Muscle of leg (tissue), 16 donors: ENCODE measurements at places on chromosomes 4 and X.
A peak's percentile ranks its signal among the peaks of the same experiment; 100 is the strongest.

GRCh38 chrX:133214301-133214700 is 3.9 kb downstream of the TFDP3 start:
- peak; percentile 22 for DNase-seq

- DNase-seq, result no peak
These were observed 23.2 kb upstream of the ASMTL start for GRCh38 chrX:1475881-1476280.

- no peak for DNase-seq
These were observed 78.6 kb upstream of the AMELX start for GRCh38 chrX:11214346-11215190.

DNA sequence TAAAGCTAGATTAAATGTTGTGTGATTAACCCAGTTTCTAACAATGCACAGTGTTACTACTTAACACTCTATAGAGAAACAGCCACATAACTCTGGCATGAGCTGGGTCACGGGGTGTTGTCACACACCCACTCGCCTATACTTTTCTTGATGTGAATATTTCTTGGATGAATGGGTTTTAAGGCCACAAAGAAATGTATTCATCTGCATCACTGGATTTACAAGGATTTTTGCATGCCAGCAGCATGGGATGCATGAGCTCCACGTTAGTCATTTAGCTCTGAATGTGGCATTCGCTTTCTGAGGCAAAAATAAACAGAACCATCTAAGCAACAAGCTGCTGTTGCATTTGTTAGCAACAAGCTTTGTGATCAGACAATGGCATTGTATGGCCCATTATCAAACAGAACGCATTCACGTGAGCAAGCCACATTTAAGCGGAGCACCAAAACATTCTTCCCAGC is 89.7 kb downstream of the LRP2BP start:
- peak; percentile 18 for DNase-seq

- no peak for DNase-seq
These were observed 299.9 kb downstream of the UNC5C start for GRCh38 chr4:95248720-95249425.

- DNase-seq, result no peak
These were observed 74.3 kb upstream of the ANXA3 start for GRCh38 chr4:78477276-78477675.

GRCh38 chr4:7526929-7527535 is 92.3 kb upstream of the PSAPL1 start:
- no peak for DNase-seq

DNA sequence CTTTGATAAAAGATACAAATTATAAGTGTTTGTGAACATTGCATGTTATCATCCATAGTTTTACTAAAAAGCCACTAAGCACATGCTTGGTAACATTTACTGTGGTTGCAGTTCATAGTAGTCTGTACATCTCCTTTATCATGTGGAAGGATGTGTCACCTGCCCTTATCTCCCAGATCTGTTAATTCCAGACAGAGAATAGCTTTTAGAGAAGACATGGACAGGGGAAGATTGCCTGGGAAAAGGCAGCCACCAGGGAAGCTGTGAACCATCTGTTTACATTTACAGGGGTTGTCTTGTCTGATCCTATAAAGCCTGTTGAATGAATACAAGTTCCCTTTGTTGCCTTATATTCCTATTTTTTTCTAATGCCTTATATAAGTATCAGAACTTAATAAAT is 396.0 kb downstream of the FAT4 start:
- no peak for DNase-seq

GRCh38 chrX:65994519-65995506 is 45.1 kb downstream of the VSIG4 start:
- DNase-seq, result peak; percentile 40

DNA sequence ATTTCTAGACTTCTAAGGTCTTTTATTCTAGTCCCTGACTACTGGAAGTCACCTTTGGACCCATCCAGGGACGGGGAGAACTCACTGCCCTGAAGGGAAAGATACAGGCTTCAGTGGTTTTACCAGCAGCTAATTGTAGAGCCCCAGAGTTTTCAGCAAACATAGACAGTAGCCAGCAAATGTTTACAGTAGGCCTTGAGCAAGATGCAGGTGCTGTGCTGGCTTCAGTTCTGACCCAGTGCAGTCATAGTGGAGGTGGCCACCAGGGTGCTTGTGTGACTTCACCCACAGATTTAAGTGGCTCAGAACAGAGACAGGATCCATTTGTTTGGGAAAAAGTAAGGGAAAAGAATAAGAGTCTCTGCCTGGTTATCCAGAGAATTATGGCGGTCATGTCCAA is 384.4 kb upstream of the AR start:
- no peak for DNase-seq

DNA sequence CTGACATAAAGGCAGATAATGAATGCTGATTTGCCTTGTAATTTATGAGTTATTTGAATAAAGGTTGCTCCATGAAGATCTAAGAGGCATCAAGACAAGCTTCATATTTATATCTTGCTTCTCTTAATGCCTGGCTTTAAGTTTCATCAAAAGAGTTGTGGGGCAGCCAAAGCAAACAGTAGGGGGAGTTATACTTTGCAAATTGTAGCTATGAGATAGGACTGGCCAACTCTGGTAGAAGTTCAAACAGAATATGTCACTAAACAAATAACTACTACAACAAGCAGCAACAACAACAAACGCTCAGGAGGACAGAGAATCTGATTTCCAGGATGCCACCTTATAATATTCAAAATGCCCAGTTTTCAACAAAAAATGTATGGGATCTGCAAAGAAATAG is 69.1 kb upstream of the PLAC1 start:
- no peak for DNase-seq

DNA sequence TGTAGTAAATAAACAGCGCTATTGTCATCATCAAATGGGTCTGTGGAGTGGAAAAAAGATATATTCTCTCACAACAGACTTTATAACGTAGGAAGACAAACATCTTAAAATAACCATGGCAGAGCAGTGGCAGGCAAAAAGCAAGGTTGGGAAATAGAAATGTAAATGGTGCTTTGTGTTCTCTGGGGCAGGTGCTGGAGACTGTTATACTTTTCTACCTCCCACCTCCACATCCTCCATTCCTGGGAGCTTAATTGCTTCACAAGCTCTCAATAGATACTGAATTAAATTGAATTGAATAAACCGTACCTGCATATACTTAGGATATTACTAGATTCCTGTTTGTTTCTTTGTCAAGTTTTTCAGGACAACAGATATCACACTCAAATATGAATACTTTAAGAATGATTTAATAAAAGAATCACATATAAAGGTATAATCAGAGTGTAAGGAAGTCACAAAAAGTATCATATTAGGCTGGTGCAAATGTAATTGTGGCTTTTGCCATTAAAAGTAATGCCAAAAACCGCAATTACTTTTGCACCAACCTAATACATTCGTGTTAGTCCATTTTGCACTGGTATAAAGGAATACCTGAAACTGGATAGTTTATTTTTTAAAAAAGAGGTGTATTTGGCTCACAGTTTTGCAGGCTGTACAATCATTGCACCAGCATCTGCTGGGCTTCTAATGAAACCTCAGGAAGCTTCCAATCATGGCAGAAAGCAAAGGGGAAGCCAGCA is 367.3 kb downstream of the GRIA2 start:
- no peak for DNase-seq

- DNase-seq, result no peak
These were observed 27.5 kb upstream of the DUSP21 start for GRCh38 chrX:44816367-44816766.

- DNase-seq, result no peak
These were observed 130.4 kb downstream of the BCOR start for GRCh38 chrX:39967348-39967747.

DNA sequence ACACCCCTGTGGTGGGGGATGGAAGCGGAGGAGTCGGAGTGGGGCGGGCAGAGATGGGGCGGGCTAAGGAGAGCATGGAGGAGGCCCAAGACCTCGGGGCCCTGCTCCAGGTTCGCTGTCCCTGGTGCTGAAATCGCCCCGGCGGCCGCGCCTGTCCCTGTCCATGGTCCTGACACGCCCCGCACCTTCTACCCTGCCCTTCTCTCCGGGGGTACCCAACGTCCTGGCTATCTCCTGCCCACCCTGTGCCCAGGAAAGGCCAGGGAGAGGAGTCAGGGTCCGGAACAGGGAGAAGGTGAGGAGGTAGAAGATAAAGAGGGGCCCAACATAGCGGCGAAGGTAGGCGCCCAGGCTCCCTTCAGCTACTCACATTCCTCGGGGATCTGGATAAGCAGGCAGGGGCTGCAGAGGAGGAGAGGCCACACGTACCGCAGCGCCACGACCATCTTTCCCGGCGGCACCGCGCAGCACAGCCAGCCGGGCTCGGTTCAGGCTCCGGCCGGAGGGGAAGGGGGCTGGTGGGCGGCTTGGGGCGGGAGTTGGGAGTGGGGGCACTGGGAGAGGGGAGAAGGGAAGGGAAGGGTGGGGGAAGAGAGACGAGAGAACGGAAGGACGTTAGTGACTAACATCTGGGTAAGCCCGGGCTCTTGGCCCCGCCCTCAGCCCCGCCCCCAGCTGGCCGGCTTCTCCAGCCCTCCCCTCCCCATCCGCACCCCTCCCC is 10.4 kb downstream of the L1CAM start:
- peak; percentile 42 for DNase-seq

DNA sequence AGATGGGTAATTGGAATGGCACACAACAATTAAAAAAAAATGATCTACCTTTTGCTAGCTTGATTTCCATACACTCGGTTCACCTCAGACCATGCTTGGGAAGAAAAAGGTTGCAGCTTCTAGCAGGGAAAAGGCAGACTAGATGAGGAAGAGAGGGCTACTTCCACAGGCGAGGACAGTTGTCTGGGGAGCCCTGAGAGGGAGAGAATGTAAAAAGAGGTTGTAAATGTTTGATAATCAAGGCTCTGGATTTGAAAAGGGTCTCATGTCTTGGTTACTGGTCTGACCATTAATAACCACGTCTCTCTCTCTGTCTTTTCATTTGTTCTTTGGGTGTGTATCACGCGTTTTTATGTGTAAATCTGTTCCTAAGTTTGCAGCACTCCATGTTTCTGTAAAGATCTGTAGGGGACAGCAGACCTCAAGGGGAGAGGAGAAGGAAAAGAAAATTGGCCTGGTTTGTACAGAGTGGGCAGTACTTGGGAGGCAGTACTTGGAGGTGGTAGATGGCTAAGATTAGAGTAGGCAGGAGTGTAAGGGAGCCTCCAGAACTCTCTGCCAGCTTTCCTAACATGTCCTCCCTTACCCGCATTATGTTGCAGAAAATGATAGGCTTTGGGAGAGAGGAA is 750 bp downstream of the ARMCX5 start:
- DNase-seq, result peak; percentile 51

- DNase-seq, result peak; percentile 23
These were observed 210.5 kb downstream of the CHM start for GRCh38 chrX:85836868-85837267.

DNA sequence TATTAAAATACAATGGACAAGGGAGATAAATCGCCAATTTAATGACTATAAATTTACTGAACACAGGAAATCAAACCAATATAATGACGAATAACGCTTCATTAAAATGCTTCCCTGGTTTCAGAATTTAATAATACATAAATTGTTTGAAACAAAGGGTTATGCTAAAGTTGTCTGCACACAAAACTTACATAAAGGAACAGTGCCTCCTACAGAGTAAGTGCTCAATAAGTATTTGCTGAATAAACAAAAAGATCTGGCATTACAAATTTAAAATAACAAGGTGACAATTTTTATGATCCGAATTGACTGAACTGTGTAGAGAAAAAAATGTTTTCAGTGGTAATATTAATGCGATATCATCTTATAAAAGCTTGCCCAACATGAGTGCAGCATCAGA is 69.6 kb downstream of the NOCT start:
- peak; percentile 25 for DNase-seq

- DNase-seq, result no peak
These were observed 146.0 kb upstream of the BANK1 start for GRCh38 chr4:101644516-101644915.

GRCh38 chr4:153452658-153453378 is 13.3 kb upstream of the TMEM131L start:
- no peak for DNase-seq

- no peak for DNase-seq
These were observed 257.8 kb upstream of the NRK start for GRCh38 chrX:105564501-105564900.
